ENCODE measurements at places on chromosomes 13 and 19.

GRCh38 chr19:18390065-18390907 is 4.3 kb downstream of the GDF15 start:
- no peak for DNase-seq

- no peak for DNase-seq
Observed at GRCh38 chr13:99045396-99045795, 67.5 kb upstream of the DOCK9 start.

GRCh38 chr19:13460045-13460444 is 46.2 kb downstream of the CACNA1A start:
- no peak for DNase-seq

DNA sequence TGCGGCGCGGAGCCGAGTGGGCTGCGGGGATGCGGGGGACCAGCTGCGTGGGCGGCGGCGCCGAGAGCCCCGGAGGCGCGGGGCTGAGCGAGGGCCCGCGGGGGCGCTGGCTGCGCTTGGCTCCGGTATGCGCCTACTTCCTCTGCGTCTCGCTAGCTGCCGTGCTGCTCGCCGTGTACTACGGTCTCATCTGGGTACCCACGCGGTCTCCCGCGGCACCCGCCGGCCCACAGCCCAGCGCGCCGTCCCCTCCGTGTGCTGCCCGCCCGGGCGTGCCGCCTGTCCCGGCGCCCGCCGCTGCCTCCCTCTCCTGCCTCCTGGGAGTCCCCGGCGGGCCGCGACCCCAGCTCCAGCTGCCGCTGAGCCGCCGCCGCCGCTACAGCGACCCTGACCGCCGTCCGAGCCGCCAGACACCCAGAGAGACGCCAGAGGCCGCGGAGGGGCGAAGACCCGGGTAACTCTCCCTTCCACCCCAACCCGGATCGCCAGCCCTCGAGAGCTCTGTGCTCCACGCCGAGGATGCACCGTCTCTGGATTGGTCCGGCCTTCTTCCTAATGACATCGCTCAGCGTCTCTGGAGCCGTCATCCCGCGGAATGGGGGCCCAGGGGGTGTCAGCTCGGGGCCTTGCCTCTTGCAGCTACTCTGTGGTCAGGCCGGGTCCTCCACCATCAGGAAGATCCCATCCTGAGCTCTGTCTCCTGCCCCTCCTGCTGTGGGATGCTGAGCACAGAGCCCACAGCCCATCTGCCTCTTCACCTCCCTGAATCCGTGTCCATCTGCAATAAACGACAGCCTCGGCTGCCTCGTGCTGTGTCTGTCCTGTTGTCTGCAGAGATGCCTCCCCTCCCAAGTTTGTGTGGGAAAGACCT is 441 bp downstream of the INAFM1 start:
- DNase-seq: no peak

DNA sequence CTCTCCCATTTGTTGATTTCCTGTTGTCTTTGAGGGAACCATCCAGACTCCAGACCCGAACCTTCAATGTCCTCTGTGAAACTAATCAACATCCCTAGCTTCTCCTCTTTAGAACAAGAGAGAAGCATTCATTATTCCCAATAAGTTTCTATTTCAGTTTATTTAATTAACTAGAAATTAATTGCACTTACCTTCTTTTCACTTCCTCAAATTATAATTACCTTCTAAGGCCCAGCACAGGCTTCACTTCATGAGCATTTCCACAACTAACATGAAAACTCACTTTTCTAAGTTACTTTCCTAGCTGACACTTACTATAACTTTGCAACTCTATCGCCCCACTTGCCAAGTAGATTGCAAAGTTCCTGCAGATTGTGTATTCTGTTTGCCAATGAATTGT is 71.6 kb upstream of the HTR2A start:
- no peak for DNase-seq

GRCh38 chr13:71394176-71394575 is 472.8 kb downstream of the DACH1 start:
- no peak for DNase-seq

- no peak for DNase-seq
Observed at GRCh38 chr13:49340161-49340560, 92.4 kb downstream of the CDADC1 start.

DNA sequence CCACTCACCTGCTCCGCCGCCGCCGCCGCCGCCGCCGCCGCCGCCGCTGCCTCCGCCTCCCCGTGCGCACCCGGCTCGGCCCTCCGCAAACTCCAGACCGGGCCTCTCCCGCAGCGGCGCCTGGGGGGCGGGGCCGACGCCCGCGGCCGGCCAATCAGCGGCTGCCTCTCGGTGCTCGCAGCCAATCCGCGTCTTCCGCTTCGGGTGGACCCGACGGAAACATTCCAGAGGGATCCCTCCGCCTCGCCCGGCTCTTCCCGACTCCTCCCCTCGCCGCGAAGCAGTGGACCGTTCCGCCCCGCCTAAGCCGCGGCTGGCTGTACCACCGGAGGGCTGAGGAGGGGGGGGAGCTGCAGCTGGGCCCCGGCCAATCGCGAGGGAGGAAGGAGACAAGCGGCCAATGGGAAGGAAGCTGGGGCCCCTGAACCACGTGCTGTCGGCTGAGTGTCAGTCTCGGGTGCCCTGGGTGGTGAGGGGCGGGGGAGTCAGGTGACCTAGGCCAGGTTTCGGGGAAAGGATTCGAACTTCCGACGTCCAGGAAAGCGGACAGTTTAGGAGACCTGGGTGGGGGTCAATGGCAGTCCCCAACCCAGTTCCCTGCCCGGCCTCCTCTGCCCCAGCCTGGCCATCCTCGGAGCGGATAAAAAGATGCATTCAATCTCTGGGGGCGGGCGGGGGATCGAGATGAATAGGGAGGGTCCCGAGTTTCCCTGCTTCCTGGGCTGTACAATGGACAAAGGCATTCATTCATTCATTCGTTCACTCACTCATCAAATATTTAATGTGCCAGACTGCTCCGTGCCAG is at the start of gene GIPC1:
Gene GIPC1, minus strand, starts transcription at position 99 of the 805 bp plus-strand sequence. CDS start 13,151 bp downstream, outside the sequence.
- DNase-seq: peak; percentile 42

- no peak for DNase-seq
Observed at GRCh38 chr13:44024846-44025195, 145.1 kb downstream of the LACC1 start.

GRCh38 chr13:101511766-101512165 is 59.3 kb downstream of the ITGBL1 start:
- no peak for DNase-seq

GRCh38 chr19:294946-295686 is 3.9 kb upstream of the PLPP2 start:
- no peak for DNase-seq

DNA sequence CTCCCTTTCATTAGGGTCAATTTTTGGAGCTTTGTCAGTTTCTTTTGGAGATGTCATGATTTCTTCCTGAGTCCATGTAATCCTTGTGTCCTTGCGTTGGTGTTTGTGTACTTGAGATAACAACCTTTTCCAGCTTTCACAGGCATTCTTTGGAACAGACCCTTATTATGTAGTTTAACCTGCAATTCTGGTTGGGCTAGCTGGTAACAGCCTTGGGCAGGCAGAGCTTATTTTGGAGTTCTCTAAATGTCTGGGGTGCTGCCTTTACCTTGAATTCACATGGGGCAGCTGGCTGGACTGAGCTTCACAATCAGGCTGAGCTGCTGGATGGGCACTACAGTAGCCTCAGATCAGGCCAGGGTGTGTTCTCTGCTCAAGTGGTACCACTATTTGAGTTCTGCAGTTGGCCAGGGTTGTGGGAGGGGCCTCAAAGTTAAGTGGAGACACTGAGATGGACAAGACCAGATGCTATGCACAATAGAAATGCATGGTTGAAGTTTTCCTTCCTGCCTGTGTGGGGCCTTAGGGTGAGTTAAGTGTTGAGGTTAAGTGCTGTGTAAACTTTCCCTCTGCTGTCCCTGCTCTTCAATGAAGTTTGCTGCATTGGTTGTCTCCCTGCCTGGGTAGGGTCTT is 277.3 kb downstream of the ATP8A2 start:
- DNase-seq: no peak

GRCh38 chr13:41791056-41791455 is 169.9 kb downstream of the VWA8 start:
- DNase-seq: no peak

GRCh38 chr19:30744741-30745475 is 372.7 kb downstream of the ZNF536 start:
- DNase-seq: no peak

GRCh38 chr19:29241324-29241723 is 28.4 kb upstream of the UQCRFS1 start:
- DNase-seq: no peak

GRCh38 chr13:24299488-24300114 is 9.8 kb upstream of the C1QTNF9 start:
- DNase-seq: no peak

GRCh38 chr19:53878776-53879139 is 3.2 kb upstream of the PRKCG start:
- no peak for DNase-seq

DNA sequence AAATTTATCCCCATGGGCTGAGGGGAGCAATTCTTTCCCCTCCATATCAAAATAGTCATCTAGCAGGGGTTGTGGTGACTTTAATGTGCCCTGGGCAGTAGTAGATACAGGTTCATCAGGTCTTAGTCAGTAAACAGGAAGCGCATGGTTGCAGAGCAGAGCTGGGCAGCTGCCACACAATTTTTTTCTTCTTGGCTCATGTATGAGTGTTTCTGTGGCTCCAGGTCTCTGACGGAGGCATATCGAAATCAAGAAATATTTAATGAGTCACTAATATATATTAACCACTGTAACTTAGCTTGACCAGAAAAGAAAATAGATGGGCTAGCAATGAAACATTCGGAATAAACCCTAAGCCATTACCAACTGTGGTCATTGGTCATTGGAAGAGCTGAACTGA is 68.4 kb upstream of the UBL3 start:
- no peak for DNase-seq

- DNase-seq: no peak
Observed at GRCh38 chr13:105363261-105364190, 1171.9 kb downstream of the EFNB2 start.

DNA sequence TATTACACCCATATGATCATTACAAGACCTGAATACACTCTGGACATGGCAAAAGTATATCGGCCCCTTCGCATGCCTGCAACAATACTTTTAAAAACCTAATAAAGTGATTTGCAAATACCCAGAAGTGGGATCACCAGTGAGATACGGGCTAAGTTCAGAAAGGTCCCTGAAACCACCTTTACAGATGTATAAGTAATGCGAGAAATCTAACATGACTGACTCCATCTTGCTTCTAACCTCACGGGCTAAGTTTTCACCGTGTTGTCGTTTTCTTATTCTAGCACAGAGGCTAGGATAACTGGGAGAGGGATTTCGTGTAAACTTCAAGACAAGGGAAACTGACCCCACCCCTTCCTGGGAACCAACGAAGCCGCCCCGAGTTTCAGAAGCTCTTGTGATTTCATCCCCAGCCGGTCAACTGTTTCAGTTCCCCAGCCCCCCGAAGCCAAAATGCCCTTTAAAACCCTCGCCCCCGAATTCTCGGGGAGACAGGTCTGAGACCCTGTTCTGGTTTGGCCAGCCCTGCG is 703 bp downstream of the NEK3 start:
- DNase-seq: no peak

DNA sequence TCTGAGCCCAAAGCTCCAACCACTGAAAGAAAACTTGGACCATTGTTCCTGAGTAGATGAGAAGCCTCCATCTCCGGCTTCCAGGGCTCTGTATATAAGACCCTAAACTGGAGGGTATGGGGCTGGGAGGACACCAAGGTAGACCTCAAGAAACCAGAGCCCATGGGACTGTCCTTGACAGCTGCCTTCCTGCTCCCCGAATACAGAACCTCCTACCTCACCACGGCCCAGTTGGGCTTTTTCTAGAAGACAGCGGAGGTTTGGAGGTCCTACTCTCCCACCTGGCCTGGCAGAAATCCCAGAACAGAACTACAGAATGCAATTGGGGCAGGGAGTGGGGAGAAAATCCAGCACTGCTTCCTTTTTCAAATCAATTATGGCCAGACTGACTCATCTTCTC is 177.3 kb upstream of the ZNF507 start:
- DNase-seq: no peak

DNA sequence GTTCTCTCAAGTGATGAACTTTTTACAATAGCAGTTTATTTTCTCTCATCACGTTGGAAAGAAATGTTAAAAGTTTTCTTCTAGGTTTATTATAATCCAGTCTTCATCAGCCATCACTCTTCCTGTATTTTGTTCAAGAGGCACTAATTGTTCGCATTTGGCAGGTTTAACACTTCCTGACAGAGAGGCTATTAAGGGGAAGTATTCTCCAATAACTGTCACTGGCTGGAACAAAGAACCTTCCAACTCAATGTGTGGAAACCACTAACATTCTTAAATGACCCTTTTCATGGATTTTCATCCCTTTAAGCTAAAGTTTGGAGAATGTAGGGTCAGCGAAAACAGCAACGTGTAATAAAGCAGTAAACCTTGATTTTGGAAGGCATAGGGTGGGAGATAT is 145.1 kb downstream of the PCCA start:
- no peak for DNase-seq

DNA sequence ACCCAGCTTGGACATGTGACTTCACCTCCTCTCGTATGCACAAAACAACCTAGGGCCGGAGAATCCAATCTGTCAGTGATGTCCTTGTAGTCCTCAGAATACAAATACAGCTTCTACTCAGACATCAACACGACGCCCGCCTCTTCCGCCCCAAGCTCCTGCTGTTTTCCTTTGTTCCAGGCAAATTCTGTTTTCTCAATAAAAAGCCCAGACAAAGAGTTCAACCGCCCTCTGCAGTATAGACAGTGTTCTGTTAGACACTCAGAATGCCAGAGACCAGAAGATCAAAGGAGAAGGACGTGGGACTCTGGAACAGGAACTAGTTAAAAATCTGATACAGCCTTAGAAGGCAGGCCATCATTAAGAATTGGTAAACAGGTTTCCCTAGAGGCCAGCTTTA is 42.0 kb upstream of the GGACT start:
- no peak for DNase-seq

DNA sequence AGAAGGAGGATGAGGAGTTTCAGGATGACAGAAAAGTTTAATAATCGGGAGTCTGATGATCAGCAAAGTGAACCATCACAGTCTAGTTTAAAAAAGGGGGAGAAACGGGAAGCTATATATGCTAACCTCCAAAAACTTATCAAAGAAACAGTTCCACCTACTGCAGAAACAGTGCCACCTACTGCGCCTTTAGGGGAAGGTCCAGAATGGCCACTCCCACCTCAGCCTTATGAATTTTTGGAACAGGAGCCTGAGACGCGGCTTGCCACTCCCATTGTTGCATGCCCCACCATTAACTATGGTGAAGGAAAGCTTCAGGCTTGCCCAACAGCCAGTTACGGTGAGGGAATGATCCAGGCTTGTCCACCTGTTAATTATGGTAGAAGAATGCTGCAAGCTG is 929.0 kb downstream of the SLITRK6 start:
- DNase-seq: no peak

DNA sequence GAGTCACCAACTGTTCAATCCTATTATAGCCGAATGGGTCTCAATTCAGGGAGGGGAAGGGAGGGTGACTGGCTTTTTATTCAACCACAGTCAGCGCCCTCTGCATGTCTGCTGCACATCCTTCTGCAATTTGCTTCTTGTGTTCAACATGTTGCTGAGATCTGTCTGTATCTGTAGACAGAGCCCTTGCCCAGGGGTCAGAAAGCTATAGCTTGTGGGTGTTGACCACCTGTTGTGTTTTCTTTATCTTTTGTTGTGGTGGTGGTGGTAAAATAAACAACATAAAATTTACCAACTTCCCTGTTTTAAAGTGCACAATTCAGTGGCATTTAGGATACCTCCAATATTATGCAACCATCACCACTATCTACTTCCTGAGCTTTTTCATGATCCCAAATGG is 12.2 kb downstream of the PPP1R12C start:
- DNase-seq: no peak

- no peak for DNase-seq
Observed at GRCh38 chr13:56102641-56103040, 1038.1 kb upstream of the PRR20A start.

GRCh38 chr19:11225172-11225571 is 14.2 kb upstream of the ANGPTL8 start:
- no peak for DNase-seq

- no peak for DNase-seq
Observed at GRCh38 chr13:21100994-21101757, 39.8 kb upstream of the LATS2 start.
